ENCODE measurements at places on chromosomes 1 and 21.

DNA sequence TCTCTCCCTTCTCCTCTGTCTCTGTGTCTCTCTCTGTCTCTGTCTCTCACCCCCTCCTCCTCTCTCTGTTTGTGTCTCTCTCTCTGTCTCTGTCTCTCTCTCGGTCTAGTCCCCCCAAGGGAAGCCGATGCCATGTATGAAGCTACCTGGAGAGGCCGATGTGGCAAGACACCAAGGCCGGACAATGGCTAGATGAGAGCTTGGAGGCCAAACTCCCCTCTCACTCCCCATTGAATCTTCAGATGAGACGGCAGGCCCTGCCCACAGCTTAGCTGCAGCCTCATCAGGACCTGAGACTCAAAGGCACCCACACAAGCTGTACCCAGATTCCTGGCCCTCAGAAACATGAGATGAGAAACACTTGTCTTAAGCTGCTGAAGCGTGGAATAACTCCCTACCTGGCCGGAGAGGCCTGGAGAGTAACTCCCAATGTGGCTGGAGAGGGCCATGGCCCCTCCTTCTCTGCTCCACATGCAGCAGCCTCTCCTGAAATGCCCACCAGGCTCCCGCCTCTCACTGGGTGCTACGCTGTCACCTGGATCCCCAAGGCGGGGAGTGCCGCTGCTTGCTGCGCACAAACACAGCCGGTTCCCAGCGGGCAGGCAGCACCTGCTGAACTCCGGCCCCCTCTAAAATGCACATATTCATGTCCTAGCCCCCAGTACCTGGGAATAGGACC is 7.8 kb upstream of the ACTRT2 start:
- DNase-seq = no peak

GRCh38 chr1:50989694-50990093 is 19.6 kb downstream of the CDKN2C start:
- DNase-seq = no peak

DNA sequence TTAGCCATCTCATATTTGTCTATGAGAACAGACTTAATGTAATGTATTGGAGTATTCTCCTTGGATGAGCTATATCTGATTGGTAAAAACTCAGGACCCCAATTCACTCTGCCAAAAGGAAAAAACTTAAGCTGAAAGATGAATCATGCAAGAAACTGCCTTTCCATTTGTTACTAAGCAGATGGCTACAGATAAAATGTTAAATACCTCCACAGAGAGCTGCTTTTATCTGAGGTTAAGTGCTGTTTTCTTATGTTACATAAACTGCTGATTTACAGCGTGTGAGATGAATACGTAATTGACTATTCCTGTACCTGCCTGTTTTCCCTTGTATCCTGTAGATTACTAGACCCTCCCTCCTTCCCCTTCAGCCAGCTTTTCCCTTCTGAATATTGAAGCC is 49.3 kb downstream of the CLCA4 start:
- no peak for DNase-seq

DNA sequence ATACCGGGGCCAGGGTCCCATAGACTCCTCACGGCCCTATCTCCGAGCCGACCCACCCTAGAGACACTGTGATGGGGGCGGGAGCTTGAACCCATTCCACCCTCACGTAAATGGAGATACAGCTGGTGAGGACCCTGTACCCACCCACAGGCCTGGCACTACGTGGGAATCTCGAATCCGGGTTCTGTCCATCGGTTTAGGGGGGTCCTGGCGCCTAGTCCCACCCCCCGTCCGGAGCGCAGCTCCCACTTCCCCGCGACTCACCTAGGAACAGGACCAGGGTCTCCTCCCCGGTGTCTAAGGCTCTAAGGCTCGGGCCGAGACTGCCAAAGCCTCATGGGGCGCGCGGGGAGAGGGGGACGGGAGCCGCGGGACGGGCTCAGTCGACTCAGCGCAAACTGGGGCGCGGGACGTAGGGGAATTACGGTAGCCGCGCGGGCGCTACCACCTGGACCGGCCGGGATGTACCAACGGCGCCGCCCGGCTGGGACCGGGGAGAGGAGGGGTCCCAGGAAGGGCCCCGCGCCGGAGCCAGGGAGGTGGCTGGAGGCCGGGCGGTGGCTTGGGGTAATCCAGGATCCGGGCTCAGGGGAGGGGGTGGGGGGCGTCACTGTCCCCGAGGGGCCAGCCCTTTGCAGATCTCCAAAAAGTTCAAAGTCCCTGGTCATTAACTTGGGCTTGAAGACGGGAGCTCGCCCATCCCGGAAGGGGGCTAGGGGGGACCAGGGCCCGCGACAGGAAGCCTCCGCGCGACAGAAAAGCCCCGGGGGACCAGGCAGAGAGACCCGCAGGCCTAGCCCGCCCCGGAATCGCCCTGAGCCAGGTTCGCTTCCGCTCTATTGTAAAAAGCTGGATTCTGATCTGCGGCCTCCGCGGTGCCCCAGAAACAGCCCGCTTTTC is 1.0 kb downstream of the PLEKHG5 start:
- DNase-seq = no peak

DNA sequence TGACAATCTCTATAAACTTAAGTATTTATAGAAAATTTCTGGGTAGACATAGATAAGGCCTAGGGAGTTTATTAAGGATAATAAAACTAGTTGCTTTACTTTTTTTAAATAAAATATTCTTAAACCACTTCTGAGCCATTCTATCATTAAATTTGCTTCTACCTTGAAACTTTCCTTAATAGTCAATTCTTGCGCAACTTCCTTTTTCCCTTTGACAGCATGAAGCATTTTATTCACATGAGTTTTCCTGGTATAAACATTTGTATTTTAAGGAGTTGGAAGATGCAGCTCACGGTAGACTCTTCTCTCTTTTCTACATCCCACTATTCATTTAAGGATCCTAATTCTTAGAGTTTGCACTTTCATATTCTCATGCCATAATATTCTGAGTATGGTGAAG is 75.8 kb upstream of the DPH5 start:
- DNase-seq = no peak

- DNase-seq = no peak
Measured at GRCh38 chr1:232244426-232244825, 385.5 kb downstream of the SIPA1L2 start.

All from vagina (tissue), 2 donors.